ENCODE measurements at places on chromosomes 12 and 14.

DNA sequence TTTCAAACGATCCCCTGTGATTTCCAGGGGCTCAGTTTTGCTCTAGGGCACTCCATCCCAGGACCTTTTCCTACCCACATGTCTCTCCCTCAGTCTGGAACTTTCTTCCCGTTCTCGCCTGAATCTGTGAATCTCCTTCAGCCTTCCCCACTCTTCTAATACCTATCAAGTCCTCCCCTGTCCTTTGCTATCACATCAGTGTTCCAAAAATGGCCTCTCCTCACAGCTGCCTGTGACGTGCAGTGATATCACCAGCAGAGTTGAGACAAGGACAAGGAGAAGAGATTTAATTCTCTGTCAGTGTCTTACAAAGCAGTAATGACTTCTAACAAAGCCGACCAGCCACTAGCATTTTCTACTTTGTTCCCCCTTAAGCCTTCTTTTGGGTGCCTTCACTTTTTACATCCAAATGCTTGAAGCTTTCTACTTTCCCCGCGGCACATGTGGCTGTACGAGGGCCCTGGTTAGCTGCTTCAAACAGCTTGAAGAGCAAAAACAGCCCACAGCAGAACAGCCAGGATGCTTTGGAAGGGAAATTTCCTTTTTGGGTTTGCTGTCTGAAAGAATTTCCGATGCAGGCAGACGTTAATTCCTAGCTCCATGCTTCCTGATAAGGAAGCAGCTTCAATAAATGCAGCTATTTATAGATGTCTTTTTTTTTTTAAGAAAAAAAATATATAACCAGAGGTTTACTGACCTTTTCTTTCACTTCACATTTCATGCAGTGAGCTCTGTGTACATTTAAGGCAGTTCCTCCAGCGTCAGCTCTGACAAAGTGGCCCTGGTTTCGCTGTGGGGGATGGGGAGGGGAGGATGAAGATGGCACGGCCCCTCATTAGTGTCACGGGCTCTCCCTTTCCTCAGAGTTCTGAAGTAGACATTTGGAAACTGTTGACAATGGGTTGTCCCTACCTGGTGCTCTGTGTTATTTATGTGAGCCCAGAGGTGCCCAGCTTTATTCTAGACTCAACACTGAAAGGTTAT, 109.3 kb downstream of the ETV6 start:
- DNase-seq: no peak

GRCh38 chr12:15599266-15600037, 189.7 kb downstream of the EPS8 start:
- DNase-seq: no peak

- no peak for DNase-seq
These were observed 85.2 kb upstream of the MAX start for GRCh38 chr14:65187421-65188049.

GRCh38 chr14:89444044-89444443, 27.0 kb upstream of the FOXN3 start:
- no peak for DNase-seq

DNA sequence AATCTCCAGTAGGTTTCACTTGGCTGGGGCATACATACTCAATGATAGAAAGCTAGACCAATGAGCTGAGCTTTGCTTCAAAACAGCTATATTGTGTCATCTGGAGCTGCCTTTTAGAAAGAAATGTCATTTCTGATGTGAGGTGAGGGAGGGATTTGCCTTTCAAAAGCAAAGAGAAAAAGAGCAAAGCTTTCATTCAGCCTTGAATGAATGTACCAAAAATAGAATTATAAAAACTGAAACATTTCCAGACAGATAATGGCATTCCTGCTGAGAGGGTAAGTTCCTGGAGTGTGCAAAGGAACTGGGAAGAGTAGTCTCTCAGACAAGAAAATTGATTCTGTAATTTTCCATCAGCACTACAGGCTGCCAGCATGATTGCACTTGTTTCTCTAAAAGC, 710.0 kb downstream of the LRFN5 start:
- no peak for DNase-seq

DNA sequence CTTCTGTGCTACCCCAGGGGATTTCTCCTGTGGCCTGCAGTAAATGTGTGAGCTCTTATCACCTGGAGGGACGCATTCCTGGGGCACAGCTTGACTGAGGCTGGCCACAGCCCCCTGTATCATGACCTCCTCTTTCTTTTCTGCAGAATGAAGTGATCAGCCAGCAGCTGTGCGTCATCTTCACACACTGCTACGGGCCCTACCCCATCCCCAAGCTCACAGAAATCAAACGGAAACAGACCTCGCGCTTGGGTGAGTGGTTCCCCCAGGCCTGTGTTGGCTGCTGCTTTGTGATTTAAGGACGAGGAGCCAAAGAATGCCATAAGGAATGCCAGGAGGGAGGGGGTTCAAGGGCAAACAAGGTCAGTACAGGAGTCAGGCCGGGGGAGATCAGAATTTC, 50.5 kb upstream of the PWP1 start:
- no peak for DNase-seq

GRCh38 chr12:95102916-95103671, 29.7 kb upstream of the NR2C1 start:
- peak; percentile 23 for DNase-seq

- DNase-seq: no peak
These were observed 42.5 kb upstream of the HSP90B1 start for GRCh38 chr12:103887738-103888137.

GRCh38 chr12:120194226-120194533, 335 bp downstream of the GCN1 start:
- DNase-seq: no peak

GRCh38 chr12:131130311-131130911, 176.7 kb downstream of the ADGRD1 start:
- no peak for DNase-seq

DNA sequence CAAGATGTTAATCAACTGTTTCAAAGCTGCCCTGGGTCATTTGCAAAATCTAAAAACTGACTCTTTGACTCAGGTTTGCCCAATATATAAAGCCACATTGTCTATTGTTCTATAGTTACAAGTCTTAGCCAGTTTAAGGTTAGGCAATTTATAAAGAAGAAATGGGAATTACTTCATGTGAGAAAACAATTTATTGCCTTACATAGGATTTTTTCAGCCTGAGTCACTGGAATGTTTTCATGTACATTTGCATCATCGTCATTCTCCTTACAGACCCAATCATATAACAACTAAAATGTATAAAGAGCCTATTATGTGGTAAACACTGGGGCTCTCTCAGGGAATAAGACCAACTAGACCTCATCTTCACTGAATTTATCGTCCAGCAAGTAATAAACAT, 100.3 kb upstream of the PLEKHG7 start:
- DNase-seq: no peak

DNA sequence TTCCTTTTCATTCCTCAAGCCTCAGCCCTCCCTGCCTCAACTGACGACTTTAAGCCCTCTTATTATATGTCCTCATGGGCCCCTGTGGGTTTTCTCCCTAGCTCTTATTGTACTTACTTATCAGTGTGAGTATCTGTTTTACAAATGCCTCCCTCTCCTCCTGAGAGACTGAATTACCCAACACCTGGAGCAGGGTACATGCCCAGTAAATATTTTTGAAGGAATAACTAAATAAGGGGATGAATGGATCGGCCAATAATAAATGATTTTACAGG, 95.8 kb upstream of the SLC35F4 start:
- no peak for DNase-seq

GRCh38 chr12:101074940-101075680, 134.9 kb downstream of the SLC5A8 start:
- no peak for DNase-seq

DNA sequence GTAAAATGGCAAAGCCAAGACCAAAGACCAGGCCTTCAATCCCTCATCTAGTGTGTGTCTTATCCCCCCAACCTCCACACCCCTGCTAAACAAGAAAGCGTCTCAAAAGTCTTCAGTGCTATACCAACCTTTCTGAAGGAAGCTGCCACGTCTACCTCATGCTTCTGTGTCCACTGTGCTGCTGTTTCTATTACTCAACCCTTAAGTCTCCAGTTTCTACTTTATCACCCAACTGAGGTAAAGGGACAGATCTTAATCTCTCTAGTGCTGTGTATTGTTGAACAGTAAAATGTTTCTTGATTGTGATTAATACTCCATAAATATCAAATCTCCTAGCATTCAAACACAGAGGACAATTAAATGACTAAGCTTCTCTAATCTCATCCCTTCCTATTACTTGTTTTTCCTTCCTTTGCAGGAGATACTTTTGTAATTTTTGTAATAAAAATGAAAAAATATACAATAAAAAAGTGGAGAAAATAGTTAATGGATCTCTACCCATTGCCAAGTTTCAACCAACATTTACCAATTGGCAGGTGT, 23.3 kb downstream of the BTBD7 start:
- no peak for DNase-seq

GRCh38 chr12:100564090-100564489, 9.4 kb upstream of the GAS2L3 start:
- DNase-seq: no peak

- no peak for DNase-seq
These were observed 13.1 kb downstream of the KRT85 start for GRCh38 chr12:52354200-52354599.

- no peak for DNase-seq
These were observed 340.9 kb downstream of the AACS start for GRCh38 chr12:125406131-125406530.

GRCh38 chr14:103390605-103391004, 5.4 kb downstream of the MARK3 start:
- no peak for DNase-seq

GRCh38 chr14:65604936-65605335, 192.4 kb downstream of the FUT8 start:
- no peak for DNase-seq

All from stimulated activated CD4-positive, alpha-beta T cell treated with anti-CD3 and anti-CD28 coated beads, Interleukin-15, amount 100 ng/mL, for 48 hours (primary cell).